ENCODE measurements at places on chromosomes 2 and 18. TPM values are rescaled to one million over a fixed set of nuclear protein-coding genes. Genes with fewer than 3 reads are reported as not detected.

- no peak overlapping the region for H3K4me3 ChIP-seq
- no peaks in the 10 kb centered on the region for H3K27me3 ChIP-seq
- no peak for DNase-seq
- peak overlapping the region; percentile 18 for H3K27ac ChIP-seq
- peaks cover 5% of the 10 kb centered on the region for H3K4me1 ChIP-seq
Measured at GRCh38 chr2:189002079-189002478, 27.9 kb downstream of the COL3A1 start.

DNA sequence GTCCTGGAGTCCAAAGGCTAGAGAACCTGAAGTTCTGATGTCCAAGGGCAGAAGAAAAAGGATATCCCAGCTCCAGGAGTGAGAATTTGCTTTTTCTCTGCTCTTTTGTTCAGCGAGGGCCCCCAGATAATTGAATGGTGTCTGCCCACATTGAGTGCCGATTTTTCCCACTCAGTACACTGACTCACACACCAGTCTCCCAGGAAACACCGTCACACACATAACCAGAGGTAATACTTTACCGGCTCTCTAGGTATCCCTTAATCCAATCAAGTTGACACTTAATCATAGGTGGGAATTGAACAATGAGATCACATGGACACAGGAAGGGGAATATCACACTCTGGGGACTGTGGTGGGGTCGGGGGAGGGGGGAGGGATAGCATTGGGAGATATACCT, 161.5 kb downstream of the WDR7 start:
- no peaks in the 10 kb centered on the region for H3K4me1 ChIP-seq
- no peak overlapping the region for H3K4me3 ChIP-seq
- no peaks in the 10 kb centered on the region for H3K27me3 ChIP-seq
- H3K27ac ChIP-seq = no peak overlapping the region
- H3K36me3 ChIP-seq = no peaks in the 10 kb centered on the region

- no peaks in the 10 kb centered on the region for H3K36me3 ChIP-seq
- no peak overlapping the region for H3K4me3 ChIP-seq
- H3K4me1 ChIP-seq = no peaks in the 10 kb centered on the region
Measured at GRCh38 chr2:33166287-33166881, 219.6 kb downstream of the LTBP1 start.

Gene SERPINB2
- 0.27 TPM for total RNA-seq
